ENCODE measurements at places on chromosomes 1 and 21.

- DNase-seq, result no peak
These were observed 71.1 kb downstream of the SKI start for GRCh38 chr1:2299131-2299627.

- DNase-seq, result peak; percentile 58
These were observed 1.6 kb upstream of the METTL25B start for GRCh38 chr1:156726549-156727226.

GRCh38 chr21:36915696-36916245 is 50.7 kb downstream of the HLCS start:
- no peak for DNase-seq

GRCh38 chr1:3365523-3366125 is 88.8 kb upstream of the ARHGEF16 start:
- no peak for DNase-seq
